NCI-H187 treated with DMSO at 0.1 percent for 48 hours (cell line): ENCODE measurements at places on chromosomes 3 and 15.

GRCh38 chr3:65993134-65993900 lies 45.4 kb downstream of the MAGI1 start:
- DNase-seq = no peak

- no peak for DNase-seq
Observed at GRCh38 chr15:43763819-43764446, 12.8 kb downstream of the ELL3 start.

GRCh38 chr15:73265536-73266153 lies 103.1 kb downstream of the HCN4 start:
- no peak for DNase-seq

GRCh38 chr3:188687389-188687788 lies 484.4 kb upstream of the TPRG1 start:
- no peak for DNase-seq

- DNase-seq = no peak
Observed at GRCh38 chr3:112247900-112248299, 46.1 kb downstream of the SLC9C1 start.

- peak; percentile 13 for DNase-seq
Observed at GRCh38 chr3:105367406-105368213, 901 bp downstream of the ALCAM start.

- no peak for DNase-seq
Observed at GRCh38 chr15:67400890-67401289, 120.0 kb upstream of the C15orf61 start.

GRCh38 chr3:109257269-109257668 lies 59.0 kb downstream of the DPPA2 start:
- DNase-seq = no peak

DNA sequence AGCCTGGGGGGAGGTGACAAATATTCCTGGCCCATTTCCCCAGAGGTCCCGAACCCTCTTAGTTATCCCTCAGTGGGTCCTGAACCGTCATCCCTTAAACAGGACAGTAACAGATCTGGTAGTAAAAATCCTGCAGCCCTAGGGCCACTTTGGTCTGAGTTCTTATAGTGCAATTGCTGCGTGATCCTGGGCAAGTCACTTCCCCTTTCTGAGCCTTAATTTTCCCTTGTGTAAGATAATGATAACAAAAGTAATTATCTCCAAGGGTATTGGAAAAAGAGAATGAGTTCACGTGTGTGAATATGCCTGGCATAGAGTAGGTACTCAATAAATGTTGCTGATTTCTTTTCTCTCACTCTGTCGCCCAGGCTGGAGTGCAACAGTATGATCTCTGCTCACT lies 2.9 kb upstream of the JAGN1 start:
- DNase-seq = no peak

DNA sequence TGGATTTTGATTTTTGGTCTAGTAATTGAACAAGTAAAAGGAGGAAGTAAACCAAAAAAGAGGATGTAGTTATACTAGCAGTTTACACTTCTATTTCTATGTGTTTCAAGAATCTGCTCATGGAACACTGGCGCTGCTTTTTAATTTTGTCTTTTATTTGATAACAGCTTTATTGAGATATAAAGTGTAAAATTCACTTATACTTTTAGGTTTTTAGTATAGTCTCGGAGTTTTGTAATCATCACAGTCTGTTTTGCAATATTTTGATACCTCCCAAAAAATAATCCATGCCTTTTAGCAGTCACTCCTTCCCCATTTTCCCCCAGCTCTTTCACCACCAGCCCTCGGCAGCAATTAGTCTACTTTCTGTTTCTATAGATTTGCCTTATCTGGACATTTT lies 18.0 kb downstream of the UBE2E2 start:
- no peak for DNase-seq

DNA sequence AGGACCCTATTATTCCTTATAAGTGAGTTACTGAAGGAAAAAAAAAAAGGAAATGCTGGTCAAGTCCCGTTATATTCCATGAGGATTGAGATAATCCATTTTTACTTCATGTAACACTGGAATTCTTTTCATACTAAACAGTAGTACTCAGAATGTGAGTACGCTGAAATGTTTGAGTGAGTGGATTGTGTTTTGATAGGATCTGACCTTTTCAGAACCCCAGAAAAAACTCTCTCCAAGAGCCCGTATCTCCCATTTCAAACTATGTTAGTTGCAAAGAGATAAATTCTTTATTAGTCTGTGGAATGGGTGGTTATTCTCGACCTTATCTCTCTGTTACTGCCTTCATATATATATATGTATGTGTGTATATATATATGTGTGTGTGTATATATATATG lies 2.5 kb upstream of the LPP start:
- no peak for DNase-seq

GRCh38 chr15:62357431-62357830 lies 192.3 kb upstream of the C2CD4B start:
- DNase-seq = no peak

DNA sequence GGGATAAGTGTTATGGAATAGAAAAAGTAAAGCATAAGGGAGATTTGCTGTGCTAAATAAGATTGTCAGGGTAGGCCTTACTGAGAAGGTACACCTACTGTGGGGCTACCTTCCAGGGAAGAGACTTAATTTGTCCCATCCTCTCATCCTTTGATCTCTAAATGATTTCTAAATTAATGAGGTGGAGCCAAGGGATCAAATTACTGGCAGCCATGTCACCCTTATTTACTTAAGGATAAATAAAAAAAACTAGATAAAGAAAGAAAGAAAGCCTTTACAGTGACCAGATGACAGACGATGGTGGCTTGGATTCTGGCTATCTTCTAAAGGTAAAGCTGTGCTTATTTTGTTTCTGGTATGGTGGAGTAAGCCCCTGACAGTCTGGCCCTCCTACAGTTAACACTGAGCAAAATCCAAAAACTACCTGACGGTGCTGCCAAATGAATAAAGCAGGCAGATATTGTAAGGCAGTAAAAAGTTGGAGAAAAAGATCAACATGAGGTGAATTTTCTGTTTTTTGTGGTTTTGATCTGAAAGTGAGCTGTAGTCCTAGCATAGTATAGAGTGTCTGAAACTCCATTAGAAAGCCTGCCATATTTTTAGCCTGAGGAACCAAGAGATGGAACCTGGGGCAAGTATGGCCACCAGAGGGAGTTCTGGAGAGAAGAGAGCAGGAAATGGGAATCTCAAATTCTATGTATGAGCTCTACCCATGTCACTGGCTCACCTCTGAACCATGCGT lies 285.1 kb upstream of the MANF start:
- no peak for DNase-seq

DNA sequence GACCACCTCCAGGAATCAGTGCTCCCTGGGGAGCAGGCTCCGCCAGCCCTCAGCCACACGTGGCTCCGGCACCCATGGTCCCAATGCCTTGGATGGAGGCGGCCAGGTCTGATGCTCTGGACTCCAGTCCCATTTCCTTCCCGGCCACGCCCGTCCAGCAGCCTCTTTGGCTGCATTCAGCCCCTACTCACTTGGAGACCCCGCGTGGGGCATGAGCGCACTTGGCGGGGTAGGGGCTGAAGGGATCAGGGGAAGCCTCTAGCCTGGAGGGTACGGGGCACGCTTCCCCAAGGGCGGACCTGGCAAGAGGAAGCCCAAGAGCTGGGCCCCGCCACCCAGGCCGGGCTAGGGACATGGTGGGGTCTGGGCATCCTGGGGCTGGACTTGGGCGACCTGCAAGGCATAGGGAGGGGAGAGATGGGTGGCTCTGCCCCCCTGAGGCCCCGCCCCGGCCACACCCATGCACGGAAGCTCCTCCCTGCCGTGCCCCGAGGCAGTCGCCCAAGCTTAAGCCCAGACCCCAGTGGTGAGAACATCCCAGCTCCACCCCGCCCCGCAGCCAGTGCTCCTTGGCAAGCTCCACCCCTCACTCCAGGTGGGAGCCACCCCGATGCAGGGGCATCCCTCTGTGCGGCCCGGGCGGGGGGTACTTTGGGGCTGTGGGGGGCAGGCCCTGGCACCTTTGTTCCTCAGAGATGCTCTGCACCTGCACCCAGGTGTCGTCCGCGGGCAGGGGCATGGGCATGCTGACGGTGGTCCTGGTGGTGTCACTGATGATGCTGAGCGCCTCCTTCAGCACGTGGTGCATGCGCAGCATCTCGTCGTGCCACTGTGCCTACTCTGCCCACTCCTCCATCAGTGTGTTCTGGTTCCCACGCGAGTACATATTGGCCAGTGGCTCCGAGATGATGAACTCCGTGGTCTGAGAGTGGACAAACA lies 163.5 kb downstream of the GOLGA6L4 start:
- DNase-seq = no peak

GRCh38 chr15:47188758-47189507 lies 528.4 kb upstream of the SEMA6D start:
- DNase-seq = no peak

GRCh38 chr15:47885920-47886319 lies 168.6 kb downstream of the SEMA6D start:
- DNase-seq = no peak

GRCh38 chr3:126102530-126102951 lies 18.6 kb upstream of the SLC41A3 start:
- DNase-seq = no peak

DNA sequence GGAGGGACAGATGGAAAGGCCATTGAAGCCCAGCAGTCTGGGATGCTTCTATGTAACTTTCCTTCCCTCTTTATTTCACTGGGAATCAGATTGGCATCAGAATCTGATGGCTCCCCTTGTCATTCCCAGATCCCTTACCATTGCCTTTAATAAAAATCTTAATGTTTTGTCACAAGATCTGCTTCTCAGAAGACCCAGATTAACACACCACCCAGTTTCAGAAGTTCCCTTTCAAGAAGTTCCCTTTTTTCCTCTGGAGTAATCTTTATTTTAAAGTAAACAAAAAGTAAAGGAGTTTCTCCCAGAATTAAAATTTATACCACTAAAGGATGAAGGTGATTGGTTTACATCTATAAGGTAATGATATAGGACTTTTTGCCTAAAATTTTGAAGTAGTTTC lies 76.4 kb downstream of the UBR1 start:
- DNase-seq = no peak

GRCh38 chr3:132592216-132592615 lies 4.9 kb upstream of the ACKR4 start:
- no peak for DNase-seq

- no peak for DNase-seq
Observed at GRCh38 chr15:36579792-36580431, 486 bp downstream of the CDIN1 start.

DNA sequence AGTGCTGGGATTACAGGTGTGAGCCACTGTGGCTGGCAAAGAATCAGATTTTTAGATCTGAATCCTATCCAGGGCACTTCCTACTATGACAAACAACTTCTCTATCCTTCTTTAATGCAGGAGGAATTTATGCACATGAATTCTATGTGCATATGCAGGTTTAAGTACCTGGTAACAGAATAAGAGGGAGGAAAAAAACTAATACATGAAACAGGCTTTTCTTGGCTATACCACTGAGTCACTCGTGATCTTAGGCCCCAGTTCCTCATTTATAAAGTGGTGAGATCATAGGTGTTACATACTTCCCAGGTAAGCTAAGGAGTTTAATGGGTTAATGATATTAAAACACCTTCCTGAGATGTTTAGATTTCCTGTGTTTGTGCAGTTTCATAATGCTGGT lies 108.2 kb downstream of the TP63 start:
- no peak for DNase-seq

- DNase-seq = no peak
Observed at GRCh38 chr15:52013151-52013791, 5.7 kb upstream of the MAPK6 start.

DNA sequence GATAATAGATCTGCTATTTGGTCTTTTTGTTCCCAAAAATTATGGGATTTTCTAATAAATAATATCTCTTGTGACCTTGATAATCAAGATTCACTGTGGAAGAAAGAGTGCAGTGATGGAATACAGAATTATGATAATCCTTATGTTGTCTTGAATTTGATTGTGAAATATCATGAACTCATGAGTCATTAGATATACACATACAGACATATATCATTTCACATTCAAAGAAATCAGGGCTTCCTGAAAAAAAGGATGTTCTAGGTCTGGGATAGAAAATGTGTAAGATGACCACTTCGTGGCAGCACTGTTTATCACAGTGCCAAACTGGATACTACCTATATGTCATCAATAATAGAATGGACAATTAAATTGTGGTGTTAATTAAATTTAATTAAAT lies 97.7 kb downstream of the DPH6 start:
- no peak for DNase-seq

DNA sequence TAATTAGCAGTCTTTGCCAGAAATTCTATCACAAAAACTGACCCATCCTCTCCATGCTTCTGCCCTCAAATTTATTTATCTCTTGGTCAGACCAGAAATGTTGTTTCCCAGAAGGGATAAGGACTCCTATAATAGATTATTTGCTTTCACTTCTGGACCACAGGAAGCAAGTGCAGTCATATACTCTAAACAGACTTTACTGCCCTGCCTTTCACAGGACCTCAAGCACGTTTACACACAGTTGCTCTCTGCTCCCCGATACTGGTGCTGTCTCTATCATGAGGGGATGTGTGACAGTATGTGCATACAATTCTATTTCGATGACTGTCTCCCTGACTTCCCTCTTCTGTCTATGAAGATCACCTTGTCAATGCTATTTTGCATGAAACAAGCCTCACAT lies 205.5 kb upstream of the TGFBR2 start:
- no peak for DNase-seq

DNA sequence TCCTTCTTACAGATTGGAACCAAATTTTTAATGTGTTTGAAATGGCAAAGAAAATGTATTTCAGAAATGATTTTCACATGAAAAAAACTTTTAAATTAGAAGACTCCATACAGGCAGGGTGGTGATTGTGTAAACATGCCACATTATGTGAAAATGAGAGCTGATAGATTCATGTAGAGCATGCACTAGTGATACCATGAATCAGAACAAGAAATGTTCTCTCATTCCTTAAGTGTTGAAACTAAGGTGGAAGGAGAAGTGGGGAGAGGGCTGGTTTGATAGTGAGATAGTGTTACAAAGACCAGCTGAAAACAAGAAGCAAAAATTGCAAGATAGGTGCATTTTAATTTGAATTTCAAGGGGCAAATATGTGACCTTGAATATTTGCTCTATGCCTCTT lies 100.3 kb downstream of the CCNL1 start:
- no peak for DNase-seq

GRCh38 chr3:32373276-32373675 lies 18.4 kb upstream of the CMTM7 start:
- DNase-seq = no peak

GRCh38 chr3:144394032-144394431 lies 422.4 kb downstream of the DIPK2A start:
- no peak for DNase-seq

GRCh38 chr3:196920733-196921132 lies 21.6 kb downstream of the NCBP2 start:
- no peak for DNase-seq
